ENCODE measurements at places on chromosomes 11 and 22.
A peak's percentile ranks its signal among the peaks of the same experiment; 100 is the strongest.

DNA sequence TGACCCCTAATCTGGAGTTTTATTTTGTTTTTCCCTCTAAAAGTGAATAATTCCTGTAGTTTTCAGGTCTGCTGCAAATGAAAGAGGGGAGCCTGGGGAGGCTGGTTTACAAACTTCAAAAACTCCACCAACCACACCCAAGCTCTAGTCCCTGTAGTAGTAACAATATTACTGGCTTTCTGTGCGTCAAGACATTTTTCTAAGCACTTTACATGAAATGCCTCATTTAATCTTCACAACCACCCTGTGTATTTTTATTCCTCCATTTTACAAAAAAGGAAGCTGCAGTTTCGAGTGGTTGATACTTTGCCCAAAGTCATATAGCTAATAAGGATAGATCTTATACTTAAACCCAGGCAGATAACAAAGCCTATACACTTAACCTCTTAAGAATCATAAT lies 23.5 kb downstream of the CTNND1 start:
- no peak for DNase-seq

DNA sequence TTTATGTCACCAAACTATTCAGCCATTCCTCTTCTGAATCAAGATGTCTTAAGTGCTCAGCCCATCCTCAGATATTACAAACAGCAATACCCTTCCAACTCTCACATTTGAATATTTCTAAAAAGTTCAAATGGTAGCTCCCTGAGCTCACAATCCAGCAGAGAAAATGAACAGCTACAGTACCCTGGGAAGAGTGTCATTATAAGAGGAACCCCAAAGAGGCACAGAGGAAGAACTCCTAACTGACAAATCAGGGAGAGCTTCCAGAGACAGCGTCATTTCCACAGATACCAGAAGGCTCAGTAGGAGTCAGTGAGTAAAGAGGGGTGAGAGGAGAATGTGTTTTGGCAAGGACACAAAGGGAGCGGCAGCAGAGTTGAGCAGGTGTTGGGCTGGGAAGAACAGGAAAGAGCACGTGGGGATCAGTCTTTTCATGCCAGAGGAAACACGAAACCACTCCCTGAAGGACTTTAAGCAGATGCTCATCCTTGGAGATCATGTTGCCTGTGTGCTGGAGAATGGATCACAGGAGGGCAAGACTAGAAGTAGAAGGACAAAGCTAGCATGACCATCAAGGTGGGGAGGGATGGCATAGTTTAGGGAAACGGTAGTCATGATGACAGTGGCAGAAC lies 4.3 kb downstream of the CLTCL1 start:
- no peak for DNase-seq

DNA sequence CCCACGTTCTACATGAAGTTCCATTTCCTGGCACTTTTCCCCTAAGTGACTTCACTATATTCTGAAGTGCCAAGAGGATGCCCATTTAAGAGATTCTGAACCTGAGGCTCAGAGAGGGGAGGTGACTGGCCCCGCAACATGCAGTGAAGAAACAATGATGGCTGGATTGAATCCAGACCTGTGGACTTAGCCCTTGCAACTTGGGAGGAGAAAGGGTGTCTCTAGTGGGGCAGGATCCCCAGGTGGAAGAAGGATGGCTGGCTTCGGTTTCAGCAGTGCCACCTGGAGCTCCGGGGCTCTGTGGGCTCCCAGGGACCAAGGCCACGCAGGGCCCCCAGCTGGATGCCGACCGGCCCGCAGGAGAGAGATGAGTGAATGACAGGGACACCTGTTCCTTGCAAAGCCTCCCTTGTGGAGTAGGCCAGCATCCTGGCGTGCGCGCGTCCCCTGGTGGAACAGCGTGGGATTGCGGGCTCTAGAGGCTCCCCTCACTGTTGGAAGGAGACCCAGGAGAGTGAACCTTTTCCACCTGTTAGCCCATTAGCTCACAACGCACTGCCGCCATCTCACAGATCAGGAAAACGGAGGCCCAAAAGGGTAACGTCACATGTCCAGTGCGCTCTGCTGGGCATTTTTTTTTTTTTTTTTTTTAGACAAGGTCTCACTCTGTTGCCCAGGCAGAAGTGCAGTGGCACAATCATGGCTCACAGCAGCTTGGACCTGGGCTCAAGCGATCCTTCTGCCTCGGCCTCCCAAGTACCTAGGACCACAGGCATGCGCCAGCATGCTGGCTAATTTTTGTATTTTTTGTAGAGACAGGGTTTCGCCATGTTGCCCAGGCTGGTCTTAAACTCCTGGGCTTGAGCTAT lies 104.7 kb downstream of the KIAA1671 start:
- DNase-seq: peak; percentile 61

DNA sequence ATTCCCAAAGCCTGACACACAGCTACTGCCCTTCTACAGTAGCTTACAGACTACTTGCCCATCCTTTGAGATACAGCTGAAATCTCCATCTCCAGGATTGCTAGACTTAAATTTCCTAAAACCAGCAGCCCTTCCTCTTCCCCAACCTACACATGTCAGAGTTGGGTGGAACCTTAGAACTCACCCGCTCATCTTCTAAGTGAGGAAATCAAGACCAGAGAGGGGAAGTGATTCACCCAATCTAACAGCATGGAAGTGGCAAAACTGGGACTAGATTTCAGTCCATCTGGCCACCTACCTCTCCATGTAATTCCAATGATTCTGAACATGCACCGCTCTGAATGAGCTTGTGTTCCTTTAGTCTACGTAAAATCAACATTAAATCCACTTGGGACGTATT lies 1.0 kb upstream of the TMEM86A start:
- DNase-seq: no peak

GRCh38 chr22:25362215-25362882 lies 142.9 kb downstream of the CRYBB2 start:
- DNase-seq: peak; percentile 56

DNA sequence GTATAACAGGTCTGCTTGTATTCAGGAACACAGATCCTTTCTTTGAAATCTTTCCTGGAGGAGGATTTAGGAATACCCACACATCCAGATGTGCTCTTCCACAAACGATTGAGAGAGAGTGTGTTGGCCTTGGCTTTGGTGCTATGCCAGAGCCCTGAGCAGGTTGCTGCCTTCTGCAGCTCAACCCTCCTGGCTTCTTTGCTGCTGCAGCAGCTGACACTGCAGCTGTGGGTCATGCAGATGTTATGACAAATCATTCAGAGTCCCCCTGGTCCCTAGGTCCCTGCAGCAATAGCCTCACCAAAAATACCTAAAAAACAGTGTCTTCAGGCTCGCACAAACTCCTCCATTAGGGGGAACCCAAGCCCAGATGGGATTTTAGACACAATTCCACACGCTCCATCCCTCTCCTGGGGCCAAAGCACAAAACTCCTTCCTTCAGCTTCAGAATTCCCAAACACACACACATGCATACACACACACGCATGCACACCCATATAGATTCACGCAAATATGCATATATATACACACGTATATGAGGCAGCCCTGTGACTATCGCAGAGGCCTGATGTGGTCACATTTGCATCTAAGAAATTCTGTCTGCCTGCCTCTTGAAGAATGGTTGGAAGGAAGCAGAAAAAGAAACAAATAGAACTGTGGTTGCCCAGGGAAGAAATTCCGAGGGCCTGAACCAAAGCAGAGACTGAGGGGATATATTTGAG lies 35.4 kb downstream of the SLN start:
- no peak for DNase-seq

GRCh38 chr11:70555078-70555477 lies 156.7 kb downstream of the CTTN start:
- no peak for DNase-seq

DNA sequence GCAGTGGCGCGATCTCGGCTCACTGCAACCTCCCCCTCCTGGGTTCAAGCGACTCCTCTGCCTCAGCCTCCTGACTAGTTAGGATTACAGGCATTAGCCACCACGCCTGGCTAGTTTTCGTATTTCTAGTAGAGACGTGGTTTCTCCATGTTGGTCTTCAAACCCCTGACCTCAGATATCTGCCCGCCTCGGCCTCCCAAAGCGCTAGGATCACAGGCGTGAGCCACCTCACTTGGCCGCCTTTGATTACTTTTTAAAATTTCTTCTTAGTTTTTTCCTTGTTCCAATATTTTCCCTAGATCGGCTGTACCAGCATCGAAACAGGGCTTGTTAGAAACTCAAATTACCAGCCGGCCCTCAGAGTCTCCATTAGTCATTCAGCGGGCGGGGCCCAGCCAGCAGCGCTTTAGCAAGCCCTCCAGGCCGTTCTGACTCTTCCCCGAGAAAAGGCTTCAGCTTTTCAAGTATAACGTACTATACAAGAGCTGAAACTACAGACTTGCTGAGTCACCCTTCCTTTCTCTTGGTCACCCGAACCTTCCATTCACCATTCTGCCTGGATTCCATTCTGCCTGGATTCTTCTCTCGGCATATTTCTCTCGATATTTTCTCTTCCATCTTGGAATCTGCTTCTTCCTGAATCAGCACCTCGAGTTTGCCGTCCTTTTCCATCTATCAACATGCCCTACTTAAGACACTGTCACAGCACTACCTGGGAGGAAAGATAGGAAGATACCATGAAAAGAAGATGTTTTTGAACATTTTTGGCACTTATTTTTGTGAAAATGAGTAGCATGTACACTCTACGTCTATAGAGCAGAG lies 6.7 kb upstream of the CAPRIN1 start:
- no peak for DNase-seq

DNA sequence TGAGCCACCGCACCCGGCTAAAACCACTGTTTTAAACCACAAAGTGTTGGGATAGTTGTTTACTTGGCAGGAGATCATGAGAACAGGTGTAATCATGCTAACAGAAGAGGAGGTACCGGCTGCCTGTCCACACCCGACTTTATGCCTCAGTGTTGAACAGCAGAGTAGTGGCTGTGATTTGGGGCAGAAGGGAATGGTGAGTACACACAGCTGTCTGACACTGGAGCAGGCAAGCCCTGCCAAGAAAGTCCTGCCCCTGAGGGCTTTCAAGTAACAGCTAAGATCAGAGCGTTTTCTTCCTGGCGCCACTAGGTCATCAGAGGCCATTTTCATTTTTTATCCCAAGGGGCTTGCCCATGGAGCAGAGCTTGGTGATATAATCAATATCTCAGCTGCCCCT lies 8.1 kb downstream of the CDKN1C start:
- no peak for DNase-seq

GRCh38 chr11:19433367-19433766 lies 192.6 kb upstream of the E2F8 start:
- DNase-seq: no peak

GRCh38 chr11:61056571-61056970 lies 45.7 kb upstream of the CD5 start:
- DNase-seq: no peak

DNA sequence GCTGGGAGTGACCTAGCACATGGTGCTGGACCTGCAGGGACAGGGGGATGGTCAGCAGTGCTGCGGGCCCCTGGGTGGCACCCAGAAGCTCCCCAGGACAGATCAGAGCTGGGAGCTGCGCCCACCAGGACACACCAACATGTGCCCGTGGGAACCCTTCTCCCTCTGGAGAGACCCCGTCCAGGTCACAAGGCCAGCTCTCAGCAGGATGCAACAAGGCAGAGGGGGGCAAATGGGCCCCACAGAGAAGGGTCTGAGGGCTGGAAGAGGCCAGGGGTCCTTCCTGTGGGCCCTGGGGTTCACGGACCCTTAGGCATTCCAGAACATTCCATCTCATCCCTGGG lies 6.2 kb downstream of the DUSP8 start:
- DNase-seq: no peak

DNA sequence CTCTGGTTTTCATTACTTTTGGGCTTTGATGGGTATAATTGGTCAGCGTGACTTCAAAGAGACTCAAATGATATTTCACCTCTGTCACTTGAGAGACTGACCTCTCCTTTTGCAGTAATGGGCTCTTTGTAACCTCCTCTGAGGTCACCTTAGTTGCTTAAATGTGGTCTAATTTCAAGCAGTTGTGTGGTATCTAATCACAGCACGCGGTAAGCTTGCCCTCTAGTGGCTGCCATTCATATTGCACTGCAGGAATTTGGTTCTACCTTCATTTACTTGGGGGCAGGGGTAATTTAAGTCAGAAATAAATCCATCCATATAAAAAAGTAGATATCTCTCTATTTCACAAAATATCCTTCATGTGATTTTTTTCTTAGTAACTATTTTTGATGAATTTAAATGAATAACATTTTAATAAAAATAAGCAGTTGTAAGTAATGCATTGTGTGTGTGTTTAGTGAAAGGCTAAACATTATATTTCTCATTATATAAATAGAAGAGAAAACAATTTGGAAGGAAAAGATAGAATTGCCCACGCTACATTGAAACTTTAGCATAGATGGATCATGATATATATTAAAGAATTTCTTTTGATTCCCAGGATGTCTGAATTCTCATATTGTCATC lies 55.0 kb upstream of the ANO3 start:
- peak; percentile 4 for DNase-seq

GRCh38 chr11:94513091-94513490 lies 830 bp downstream of the C11orf97 start:
- no peak for DNase-seq

- DNase-seq: no peak
Observed at GRCh38 chr11:83355391-83355790, 69.2 kb upstream of the CCDC90B start.

- DNase-seq: no peak
Observed at GRCh38 chr11:11880179-11880578, 38.4 kb downstream of the USP47 start.

DNA sequence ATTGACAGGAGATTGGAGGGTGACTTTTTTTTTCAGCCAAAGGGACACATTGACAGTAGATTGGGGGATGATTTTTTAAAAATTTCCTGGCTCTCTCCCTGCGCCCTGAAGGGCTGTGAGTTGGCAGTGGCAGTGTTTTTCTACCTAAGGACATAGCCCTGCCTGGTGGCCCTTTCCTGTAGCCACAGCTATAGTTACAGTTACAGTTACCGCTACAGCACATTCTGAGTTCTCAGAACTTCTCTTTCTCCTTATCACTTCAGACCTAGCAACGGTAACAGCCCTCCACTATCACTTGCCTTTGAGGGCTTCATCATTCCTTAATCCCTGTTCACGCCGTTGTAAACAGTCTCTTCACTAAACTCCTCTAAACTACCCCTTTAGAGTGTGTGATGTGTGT lies 684 bp downstream of the MRGPRX2 start:
- DNase-seq: no peak

DNA sequence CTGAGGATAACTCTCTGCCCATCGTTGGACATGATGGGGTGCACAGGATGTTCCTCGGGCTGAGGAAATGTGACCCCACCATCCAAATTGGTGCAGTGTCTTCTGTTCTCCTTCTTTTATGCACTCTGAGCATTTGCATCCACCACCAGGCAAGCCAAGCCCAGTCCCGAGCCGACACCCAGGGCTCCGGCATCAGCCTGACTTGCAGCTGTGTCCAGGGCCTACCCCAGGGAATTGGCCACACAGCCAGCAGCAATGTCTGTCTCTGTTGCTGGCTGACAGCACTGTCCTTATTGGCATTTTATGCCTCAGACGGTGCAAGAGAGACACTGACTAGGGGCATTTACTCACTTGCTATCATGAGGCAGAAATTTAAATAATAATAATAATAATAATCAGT lies 25.4 kb upstream of the CPT1A start:
- no peak for DNase-seq

- no peak for DNase-seq
Observed at GRCh38 chr22:46439111-46439510, 98.3 kb downstream of the CELSR1 start.

GRCh38 chr11:35148163-35148837 lies 9.3 kb downstream of the CD44 start:
- peak; percentile 44 for DNase-seq

All from stimulated activated naive CD4-positive, alpha-beta T cell (primary cell).